ENCODE measurements at places on chromosomes 6 and 20.

GRCh38 chr20:61387204-61387953 is 135.3 kb downstream of the CDH4 start:
- DNase-seq, result no peak

- DNase-seq, result no peak
Measured at GRCh38 chr6:125533710-125534397, 215.6 kb upstream of the HEY2 start.

- DNase-seq, result no peak
Measured at GRCh38 chr20:48564982-48565539, 262.7 kb downstream of the PREX1 start.

DNA sequence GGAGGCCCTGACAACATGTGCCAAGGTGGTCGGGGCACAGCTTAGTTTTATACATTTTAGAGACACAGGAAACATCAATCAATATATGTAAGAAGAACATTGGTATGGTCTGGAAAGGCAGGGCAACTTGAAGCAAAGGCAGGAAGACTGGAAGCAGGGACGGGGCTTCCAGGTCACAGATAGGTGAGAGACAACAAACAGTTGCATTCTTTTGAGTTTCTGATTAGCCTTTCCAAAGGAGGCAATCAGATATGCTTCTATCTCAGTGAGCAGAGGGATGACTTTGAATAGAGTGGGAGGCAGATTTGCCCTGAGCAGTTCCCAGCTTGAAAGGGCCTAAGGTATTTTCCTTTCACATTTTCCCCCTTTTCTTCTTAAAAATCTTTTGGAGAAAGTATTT is 311.0 kb upstream of the RGS17 start:
- no peak for DNase-seq

DNA sequence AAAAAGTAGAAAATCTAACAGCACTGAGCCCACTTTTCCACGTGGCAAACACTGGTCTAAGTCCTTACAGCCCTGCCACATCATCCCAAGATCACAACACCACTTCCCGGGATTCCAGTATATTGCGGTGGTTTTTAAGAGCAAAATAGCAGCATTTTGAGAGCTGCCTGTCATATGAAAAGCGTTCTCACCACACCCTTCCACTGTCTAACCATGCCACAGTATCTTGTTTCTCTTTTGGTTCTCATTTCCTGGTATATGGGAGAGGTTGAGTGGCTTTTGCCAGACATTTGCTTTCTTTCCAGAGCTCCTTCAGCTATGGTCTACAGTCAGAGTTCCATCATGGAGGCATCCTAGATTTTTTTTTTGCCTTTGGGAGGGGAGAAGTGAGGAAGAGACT is 243.0 kb downstream of the TSHZ2 start:
- DNase-seq, result no peak

GRCh38 chr20:46040902-46041535 is 12.0 kb downstream of the SLC12A5 start:
- no peak for DNase-seq

DNA sequence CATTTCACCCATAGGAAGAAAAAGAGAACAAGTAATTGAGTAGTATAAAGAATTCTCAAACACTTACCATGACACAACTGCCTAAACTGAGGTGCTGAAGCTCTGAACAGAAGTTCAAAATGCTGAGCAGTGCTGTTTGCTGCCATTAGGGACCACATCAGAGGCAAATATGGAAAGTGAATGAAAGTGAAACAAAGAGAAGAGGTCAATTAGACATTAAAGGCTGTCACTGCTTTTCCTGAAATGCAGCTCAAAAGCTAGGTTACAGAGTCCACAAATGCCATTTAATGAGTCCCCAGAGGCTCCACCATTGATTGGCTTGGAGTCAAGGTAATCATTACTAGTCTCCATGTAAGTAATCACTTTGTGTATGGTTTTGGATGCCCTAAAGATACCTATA is 46.1 kb downstream of the POU3F2 start:
- no peak for DNase-seq

DNA sequence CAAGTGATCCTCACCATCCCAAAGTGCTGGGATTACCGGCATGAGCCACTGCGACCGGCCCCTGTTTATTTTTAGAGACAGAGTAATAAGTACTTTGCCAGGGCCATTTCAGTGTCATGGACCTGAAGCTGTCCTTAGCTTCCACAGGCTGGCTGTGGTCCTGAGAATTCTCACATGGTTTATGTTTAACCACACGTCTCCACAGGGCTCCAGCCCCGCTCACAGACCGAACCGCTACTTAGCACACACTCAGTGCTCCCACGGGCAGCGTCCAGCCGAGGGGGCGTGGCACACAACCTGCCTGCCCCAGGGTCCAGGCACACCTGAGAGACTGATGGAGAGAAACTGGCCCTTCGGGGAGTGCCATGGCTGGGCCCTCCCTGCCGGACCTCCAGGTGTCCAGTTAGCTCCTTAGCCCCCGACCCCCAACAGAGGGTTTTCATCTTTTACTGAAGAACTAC is 11.7 kb downstream of the ACSS1 start:
- DNase-seq, result no peak

- DNase-seq, result no peak
Measured at GRCh38 chr6:160036790-160037206, 67.9 kb downstream of the IGF2R start.

DNA sequence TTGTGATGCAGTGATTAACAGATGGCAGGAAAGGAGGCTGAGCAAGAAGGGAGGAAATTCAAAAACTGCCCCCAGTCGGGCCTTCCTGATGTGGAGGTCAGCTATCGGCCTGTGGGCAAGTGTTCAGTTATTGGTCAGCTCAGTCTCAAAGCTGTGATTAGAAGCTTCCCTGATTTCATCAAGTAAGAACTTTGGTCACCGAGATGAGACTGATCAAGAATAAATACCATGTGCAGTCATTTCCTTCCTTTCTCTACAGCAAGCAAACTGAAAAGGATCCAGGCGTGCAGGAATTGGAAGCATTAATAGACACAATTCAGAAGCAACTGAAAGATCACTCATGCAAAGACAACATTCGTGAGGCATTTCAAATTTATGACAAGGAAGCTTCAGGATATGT is 69.7 kb downstream of the EFHC1 start:
- DNase-seq, result no peak

DNA sequence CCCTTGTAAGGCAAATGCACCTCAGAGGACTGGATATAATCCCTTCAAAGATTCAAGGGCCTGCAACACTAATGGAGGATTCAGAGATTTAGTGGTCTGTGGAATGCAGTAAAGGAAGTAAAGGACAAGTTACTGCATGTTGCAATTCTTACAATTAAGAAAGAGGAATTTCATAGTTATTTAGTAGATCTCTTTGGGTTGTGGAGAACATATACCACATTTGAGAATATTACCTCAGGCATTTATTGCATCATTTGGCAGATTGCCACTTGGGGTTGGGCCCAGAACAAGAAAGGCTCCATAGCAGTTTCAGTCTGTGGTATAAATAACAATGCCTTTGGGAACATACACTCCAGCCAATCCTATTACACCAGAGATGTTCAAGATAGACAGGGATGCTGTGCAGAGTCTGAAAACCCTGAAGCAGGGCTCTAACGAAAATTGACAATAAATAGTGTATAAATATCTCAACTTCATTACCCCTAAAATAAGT is 20.9 kb upstream of the EPM2A start:
- DNase-seq, result no peak

DNA sequence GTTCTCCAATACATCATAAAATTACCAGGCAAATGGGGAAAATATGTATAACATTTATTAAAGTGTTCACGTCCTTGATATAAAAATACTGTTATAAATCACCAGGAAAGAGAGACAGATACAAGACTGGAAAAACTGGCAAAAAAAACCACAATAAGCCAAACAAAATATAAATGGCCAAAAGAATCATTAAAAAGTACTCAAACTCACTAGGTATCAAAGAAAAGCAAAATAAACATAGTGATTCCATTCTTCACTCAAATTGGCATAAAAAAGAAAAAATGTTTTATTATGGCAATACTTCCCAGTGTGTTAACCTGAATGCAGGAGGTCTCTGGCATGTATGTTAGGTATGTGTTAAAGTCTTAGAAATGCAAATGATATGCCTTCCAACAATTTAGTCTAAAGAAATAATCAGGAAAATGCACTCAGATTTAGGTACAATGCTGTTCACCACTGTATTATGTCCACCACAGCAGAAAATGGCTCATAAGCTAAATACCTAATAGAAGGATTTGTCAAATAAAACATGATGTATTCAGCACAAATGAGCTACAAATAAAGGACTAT is 21.4 kb downstream of the SLC23A2 start:
- no peak for DNase-seq

DNA sequence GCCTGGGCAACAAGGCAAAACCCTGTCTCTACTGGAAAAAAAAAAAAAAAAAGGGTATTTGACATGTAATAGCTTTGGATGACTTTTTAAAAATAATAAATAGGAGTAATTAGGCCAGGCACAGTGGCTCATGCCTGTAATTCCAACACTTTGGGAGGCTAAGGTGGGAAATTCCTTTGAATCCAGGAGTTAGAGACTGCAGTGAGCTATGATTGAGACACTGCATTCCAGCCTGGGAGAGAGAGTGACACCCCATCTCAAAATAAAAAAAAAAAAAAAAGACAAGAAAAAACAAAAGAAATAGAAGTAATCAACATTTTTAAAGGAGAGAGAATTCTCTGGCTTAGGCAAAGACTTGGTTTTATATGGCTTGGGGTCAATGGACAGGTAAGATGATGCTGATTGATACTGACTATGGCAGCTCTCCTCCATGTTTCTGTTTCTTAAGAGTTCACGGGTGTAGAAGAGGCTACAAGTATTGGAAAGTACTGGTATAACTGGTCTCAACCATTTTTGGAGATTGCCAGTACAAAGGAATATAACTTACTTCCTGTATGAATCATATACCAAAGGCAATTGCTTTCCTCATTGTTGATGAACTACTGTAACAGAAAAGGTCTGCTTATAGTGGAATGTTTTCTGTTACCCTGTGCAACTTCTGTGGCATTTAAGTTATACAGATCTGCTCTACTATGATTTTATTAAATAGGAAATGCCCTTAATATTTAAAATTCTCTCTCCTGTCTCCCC is 10.1 kb downstream of the MAP3K5 start:
- DNase-seq, result no peak

GRCh38 chr6:143224516-143224915 is 163.8 kb downstream of the AIG1 start:
- DNase-seq, result no peak
